ENCODE measurements at places on chromosomes 4 and X. TPM values are rescaled to one million over a fixed set of nuclear protein-coding genes. Genes with fewer than 3 reads are reported as not detected.

DNA sequence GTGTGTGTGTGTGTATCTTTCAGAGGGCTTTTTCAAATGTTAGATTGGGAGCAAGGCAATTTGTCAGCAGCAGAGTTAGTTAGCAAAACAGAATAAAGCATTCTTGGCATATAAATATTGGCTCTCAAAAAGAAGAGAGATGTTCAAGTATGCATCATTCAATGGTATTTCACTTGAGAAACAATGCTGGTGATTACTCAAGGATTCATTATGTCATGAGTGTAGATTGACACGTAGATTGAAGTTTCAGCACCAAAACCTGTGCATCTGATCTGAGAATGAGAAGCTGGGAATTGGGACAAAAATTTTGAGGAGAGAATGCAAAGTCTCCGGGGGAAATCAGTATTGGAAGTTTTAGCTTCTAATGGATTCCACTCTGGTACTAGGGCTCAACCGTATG lies 241.4 kb downstream of the FRMPD4 start:
- no peak for ATAC-seq

The PCYT1B gene
- total RNA-seq: 4.9 TPM

DNA sequence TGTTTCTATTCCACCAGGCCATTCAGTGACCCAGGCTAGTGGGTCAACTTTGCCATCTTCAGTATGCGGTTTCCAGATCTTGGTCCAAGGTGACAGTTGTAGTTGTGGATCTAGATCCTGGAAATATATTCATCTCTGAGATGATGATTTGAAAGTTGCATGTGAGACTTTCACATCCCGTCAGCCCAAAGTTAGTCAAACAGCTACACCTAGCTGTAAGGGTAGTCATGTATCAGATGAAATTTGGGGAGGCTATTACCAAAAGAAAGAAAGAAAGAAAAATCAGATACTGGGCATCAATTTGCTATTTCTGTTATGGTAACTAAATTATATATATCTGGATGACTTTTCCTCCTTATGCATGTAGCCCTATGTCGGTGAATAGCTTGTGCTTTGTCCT lies 259.4 kb upstream of the ARX start:
- no peak for ATAC-seq

DNA sequence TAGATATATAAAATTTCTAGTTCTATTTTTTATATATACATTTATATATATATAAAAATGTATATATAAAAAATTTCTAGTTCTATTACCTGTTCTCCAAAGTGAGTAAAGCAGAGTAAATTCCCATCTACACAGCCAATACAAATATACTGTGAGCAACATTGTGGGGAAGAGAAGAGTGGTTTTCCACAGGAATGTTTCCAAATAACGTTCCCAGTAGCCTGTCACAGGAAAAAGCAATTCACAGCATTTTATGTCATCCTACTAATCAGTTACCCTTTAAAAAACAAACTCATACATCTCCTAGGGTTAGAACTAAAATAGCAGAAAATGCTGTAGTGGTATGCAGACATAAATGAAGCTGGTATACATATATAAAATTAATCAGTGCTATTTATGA lies 44.5 kb downstream of the AASDH start:
- no peak for ATAC-seq

- ATAC-seq: no peak
Observed at GRCh38 chr4:11908205-11908604, 479.5 kb upstream of the HS3ST1 start.

- no peak for ATAC-seq
Observed at GRCh38 chrX:107985033-107985432, 2.9 kb upstream of the TEX13B start.

GRCh38 chr4:68388347-68388865 lies 38.5 kb upstream of the YTHDC1 start:
- no peak for ATAC-seq

GRCh38 chr4:21876711-21877110 lies 71.9 kb downstream of the KCNIP4 start:
- no peak for ATAC-seq
